HT1080 (cell line): ENCODE measurements at places on chromosomes 6 and 20. TPM values are rescaled to one million over a fixed set of nuclear protein-coding genes. Genes with fewer than 3 reads are reported as not detected.

- DNase-seq: no peak
Measured at GRCh38 chr6:39902786-39903465, 31.3 kb downstream of the MOCS1 start.

TREM1 gene
- total RNA-seq: 0.57 TPM in 1 of 2 replicates, not detected in the other

- peak; percentile 5 for DNase-seq
Measured at GRCh38 chr20:59074456-59074855, 31.9 kb upstream of the PRELID3B start.

DNA sequence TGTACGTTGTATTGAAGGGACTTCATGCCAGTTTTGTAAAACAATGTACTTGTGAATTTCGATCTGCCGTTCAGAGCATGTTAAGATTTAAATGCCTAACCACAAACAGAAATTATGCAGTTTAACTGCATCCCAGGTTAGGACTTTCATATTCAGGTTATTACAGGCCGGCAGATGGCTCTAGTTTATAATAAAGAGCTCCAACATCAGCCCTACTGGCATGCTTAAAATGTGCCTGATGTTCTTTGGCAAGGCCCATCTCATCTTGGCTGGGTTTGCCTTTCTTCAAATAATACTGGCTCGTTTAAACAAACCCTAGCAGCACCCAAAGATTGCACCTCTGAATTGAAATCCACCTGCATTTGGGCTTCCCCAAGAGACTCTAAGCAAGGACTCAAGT is 169.3 kb upstream of the RIN2 start:
- peak; percentile 18 for DNase-seq

DNA sequence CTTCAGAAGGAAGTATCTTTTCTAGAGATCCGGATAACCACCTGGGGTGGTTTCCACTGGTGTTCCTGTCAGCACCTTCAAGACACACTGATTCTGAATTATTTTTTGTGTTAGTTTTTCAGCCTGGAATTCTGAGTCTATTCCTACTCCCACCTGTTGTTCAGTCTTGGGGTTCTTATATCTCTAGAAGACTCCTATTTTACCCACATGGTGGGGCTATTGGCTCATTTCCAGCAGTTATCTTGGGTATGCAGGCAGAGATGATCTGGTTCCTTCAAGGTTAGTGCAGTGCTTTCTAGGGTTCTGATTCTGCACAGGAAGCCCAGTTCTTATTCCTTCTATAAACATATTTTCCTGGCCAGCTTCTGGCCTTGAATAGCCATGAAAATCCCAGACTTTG is 175.6 kb upstream of the PDE7B start:
- DNase-seq: peak; percentile 41

PRKN gene
- total RNA-seq: 0.27 TPM in 1 of 2 replicates, not detected in the other

GFOD1 gene
- total RNA-seq: 4.7 and 6.6 TPM in 2 replicates

TBC1D7 gene
- 19.2 and 22.6 TPM in 2 replicates for total RNA-seq

GRCh38 chr6:100592929-100593328 is 128.2 kb upstream of the SIM1 start:
- DNase-seq: no peak

GRCh38 chr6:155224618-155225017 is 39.2 kb upstream of the CLDN20 start:
- peak; percentile 30 for DNase-seq

- DNase-seq: no peak
Measured at GRCh38 chr6:149224399-149224798, 93.1 kb upstream of the TAB2 start.

- no peak for DNase-seq
Measured at GRCh38 chr20:33408716-33409654, 7.7 kb upstream of the CDK5RAP1 start.

NKX2-4 gene
- total RNA-seq: 1.8 and 3.1 TPM in 2 replicates

SLC24A3 gene
- total RNA-seq: not detected in 2 replicates

DNA sequence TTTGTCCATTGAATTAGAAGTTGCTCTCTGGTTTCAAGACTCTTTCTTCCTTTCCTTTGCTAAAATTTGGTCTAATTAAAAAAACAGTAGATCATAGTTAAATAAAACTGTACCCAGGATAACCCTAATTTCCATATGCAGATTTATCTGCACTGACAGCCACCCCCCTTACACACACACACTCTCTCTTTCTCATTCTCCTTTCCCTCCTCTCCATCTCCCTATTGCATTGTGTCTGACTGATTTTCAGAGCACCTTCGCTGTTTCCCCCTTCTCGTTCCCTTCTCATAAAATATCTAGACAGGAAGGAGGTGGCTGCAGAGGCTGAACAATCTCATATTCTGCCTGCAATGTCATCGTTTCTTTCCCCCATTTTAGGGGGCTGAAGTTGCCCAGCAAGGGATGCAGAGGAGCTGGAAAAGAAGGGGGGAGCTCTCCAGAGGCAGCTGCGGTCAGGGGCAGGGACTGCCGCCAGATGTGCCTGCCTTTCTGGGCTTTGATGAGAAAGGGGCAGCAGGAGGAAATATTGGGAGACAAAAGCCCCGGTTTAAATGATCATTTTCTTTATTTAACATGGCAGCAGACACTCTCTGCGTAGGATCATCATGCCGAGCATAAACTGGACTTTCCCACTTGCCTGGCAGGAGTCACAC is 22.5 kb upstream of the MMS22L start:
- DNase-seq: no peak

CST7 gene
- total RNA-seq: 0.60 and 1.0 TPM in 2 replicates

DNA sequence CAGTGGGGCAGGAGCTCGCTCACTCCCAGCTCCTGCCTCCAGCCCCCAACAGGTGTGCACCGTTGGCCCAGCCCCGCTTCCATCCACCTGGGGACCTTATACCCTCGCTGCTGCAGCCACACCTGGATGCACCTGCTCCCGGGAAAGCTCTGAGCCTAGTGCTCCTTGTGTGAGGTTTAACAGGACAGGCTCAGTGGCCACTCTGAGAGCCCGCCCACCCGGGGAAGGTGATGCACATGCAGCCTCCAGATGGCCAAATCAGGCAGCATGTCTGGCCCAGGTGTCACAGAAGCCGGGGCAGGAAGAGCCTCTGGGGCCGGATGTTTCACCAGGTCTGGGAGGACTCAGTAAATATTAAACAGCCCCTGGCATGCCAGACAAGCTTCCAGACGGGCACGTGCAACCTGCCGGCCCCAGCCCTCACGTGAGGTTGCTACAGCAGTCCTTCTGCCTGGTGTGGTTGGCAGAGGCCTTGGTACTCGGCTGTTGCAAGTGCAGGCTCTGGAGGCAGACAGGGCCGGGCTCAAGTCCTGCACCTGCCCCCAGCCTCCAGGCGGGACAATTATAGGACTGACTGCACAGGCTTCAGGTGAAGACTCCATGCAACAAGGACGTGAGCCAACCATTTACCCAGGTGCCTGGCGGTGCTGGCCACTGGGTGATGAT is 66.9 kb downstream of the RIPOR3 start:
- no peak for DNase-seq

DNA sequence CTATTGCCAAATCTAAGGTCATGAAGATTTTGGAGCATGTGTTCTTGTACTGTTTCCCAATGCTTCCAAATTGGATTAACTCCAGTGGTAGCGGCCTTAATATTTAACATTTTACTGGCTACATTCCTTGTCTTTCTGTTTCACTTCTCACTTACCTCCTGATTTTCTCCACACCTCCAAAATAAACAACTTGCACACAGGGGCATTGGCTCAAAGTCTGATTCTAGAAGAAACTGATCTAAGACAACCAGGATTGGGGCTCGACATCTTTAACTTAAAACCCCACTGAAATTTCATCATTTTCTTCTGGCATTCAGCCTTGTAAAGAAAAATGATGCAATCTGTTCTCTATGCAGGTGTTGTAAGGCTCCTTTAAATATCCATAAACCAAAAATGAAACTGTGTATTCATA is 557.9 kb upstream of the ID4 start:
- DNase-seq: no peak

GRCh38 chr6:108697561-108698161 is 136.9 kb downstream of the FOXO3 start:
- no peak for DNase-seq

DNA sequence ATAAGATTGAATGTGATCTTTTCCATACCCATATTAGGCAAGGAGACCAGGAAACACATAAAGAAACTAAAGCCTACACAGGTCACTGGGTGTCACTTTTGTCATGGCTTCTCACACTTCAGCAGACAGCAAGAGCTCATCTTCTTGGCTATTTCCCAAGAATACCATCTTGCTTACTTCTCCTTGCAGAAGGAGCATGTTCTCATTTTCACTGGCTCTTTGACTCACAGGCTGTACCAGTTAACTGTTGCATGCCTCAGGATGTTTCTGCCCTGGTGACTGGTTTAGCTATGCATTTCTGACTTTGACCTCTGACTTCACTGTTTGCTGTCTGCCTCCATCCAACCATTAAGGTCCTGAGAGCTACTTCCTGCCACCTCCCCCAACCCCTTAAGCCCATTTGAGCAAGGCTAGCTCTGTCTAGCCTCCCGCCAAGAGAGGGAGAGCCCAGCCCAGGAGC is 40.3 kb upstream of the OGFRL1 start:
- DNase-seq: peak; percentile 92

BPIFB4 gene
- total RNA-seq: 0.10 TPM in 1 of 2 replicates, not detected in the other

- no peak for DNase-seq
Measured at GRCh38 chr20:57392512-57393271, 1.5 kb downstream of the RBM38 start.

- no peak for DNase-seq
Measured at GRCh38 chr20:824916-825315, 8.6 kb upstream of the FAM110A start.

GRCh38 chr6:52540286-52540902 is 36.5 kb downstream of the TRAM2 start:
- DNase-seq: peak; percentile 46

- DNase-seq: no peak
Measured at GRCh38 chr6:21390532-21391213, 202.9 kb upstream of the SOX4 start.

DNA sequence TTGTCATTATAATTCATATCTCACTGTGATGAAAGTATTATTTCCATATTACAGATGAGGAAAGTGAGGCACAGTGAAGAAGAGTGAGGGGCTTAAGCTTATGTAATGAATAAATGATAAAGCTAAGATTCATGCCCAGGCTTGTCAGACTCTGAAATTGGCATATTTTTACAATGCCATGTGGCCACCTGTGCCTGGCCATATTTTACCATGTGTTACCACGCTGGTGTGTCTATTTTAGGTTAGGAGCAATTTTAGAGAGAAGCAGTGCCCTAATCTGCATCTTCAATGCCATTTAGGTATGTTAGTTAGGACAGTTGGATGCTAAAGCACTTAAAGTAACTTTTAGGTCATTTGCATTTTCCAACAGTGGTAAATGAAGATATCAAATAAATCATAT is 188.0 kb upstream of the FLRT3 start:
- no peak for DNase-seq

DNA sequence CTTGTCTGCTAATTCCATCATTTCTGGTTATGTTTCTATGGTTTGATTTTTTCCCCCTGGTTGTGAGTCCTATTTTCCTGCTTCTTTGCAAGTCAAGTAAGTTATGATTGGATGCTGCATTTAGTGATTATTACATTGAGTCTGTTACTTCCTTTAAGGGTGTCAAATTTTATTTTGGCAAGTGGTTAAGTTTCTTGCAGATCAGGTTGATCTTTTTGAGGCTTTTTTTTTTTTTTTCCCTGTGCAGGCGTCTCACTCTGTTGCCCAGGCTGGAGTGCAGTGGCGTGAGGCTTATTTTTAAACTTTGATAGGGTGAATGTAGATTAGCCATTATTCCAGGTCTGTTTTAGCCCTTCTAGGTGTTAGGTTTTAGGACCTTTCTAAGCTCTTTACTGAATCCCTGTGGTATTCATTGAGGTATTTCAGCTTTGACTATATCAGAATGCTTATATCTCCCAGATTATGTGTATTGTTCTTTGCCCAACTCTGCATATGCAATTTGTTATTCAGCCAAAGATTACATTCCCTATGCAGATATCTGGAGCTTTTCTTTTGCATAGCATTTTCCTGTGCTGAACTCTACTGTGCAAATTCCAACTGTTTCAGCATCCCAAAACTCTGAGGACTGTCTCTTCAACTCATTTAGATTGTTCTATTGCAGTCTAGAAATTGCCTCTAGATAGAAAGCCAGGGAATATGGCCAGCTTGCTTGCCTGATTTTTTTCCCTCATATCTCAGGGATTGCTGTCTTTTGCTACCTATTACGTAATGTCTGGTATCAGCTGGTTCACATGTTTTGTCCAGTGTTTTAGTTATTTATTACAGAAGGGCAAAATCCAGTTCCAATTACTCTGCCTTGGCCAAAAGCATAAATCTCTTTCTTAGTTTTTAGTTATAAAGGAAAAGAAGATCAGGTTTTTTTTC is 113.3 kb downstream of the AFG1L start:
- DNase-seq: no peak

- peak; percentile 30 for DNase-seq
Measured at GRCh38 chr6:54992789-54993188, 146.2 kb downstream of the FAM83B start.

FNDC1 gene
- not detected in 2 replicates for total RNA-seq

KCNB1 gene
- 0.02 TPM in 1 of 2 replicates, not detected in the other for total RNA-seq

DNA sequence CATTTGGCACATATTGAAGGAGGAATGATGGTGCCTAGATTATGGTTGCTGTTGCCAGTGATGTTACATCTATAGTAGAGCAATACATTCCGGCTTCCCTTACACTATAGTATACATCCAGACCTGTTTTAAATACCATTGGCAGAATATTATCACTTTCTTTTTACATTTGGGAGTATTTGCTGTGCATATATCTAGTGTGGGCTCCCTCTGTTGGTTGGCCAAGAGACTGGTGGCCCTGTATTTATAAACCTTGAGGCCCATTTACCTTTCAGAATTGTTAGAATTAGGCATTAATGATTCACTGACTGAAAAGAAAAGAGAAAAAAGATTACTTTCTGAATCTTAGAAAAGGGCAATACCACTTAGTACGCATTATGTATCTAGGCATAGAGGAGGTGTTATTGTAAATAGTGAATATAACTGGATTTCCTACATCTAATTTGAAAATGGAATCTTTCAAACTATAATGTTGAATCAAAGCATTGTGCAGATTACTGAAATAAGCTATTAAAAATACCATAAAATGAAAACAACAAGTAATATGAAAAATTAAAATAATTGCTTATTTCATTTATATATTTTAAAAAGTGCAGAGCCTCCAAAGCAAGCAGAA is 628.8 kb upstream of the MAN1A1 start:
- no peak for DNase-seq

DNA sequence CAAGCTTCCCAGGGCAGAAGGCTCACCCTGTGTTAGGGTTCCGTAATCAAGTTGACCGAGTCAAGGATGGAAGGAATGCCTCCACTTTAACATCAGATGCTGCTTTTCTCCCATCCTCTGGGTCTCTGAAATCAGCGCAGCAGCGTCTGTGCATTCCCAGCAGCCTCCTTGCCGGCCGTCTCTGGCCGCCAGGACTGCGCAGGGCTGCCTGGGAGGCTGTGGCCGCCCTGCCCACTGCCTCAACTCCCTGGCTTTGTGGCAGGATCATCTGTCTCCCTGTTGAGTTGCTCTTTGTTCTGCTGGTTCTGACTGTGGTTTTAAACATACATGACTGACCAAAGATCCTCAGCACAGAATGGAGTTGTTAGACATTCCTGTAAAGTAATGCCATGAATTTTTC is 56.5 kb downstream of the DLL1 start:
- no peak for DNase-seq

GRCh38 chr20:41147767-41148191 is 10.4 kb downstream of the PLCG1 start:
- no peak for DNase-seq

- peak; percentile 1 for DNase-seq
Measured at GRCh38 chr6:66838764-66839163, 1131.7 kb upstream of the EYS start.

ADGRF4 gene
- total RNA-seq: 0.97 and 1.8 TPM in 2 replicates

GRCh38 chr20:56187534-56188165 is 60.9 kb upstream of the MC3R start:
- peak; percentile 27 for DNase-seq

- no peak for DNase-seq
Measured at GRCh38 chr6:20169786-20170185, 42.5 kb downstream of the MBOAT1 start.

- DNase-seq: no peak
Measured at GRCh38 chr20:58851221-58851968, 693 bp upstream of the GNAS-AS1 start.

CYP24A1 gene
- 0.03 TPM in 1 of 2 replicates, not detected in the other for total RNA-seq
